ENCODE measurements at places on chromosomes 7 and 10.

DNA sequence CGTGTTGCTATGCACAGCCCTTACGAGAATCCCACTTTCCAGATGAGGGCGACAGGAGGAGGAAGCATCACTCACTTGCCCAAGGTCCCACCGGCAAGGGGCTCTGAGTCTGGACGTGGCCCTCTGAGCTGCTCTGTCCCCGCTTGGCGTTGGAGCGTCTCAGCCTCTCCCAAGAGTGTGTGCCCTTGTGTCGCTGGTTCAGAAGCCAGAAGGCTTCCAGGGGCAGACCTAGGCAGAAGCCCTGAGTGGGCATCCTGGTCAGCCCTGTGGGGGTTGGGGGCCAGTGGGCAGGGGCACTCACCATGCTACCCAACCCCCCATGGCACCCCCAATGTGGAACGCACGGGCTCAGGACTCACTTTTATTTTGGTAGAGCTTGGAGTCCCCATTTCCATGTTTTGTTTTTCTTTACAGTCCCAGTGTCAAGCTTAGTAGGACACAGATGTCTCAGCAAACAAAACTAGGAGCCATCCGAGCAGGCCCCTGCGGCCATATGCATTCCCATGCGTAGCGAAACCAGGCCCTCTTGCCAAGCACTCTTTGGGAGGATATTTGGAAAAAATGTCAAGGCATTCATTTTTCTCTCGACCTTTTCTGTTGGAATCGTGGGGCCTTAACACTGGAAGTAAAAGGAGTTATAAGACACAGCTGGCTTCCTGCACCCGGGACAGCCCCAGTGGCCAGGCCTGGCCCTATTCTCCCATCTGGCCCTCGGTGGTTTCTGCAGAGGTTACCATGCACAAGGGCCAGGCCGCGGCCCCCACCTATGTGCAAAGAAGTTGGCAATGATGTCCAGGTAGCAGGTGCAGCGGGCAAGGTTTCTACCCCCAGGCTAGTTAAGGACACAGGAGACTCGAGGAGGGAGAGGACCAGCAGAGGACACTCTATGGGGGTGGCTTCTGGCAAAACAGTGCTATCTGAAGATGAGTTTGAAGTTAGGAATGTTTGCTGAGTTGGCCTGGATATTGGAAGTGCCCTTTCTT lies 97.0 kb downstream of the LHPP start:
- no peak for DNase-seq

DNA sequence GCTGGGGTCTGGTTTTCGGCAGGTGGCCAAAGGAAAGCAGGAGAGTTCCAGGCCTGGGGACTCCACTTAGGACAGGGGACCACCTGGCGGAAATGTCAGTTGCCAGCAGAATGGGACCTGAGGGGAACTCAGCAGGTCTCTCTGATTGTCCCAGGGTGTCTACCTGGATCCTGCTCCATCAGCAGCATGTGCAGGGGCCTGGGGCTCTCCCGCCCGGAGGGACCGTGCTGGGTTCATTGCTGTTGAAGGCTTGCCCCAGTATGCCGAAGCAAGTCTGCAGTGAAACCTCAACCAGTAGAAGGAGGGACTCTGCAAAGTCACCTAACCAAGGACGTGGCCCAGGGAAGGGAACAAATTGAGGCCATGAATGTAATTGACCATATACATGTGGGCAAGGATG lies 506.5 kb upstream of the MKI67 start:
- no peak for DNase-seq

GRCh38 chr7:21542891-21543527 lies at the start of gene DNAH11:
Gene DNAH11, plus strand, starts transcription at chr7:21543039. Its CDS starts 207 bp downstream, at chr7:21543246.
- DNase-seq: no peak

- no peak for DNase-seq
These were observed 2.9 kb upstream of the MTPN start for GRCh38 chr7:135980012-135980551.

GRCh38 chr7:117674617-117675016 lies 194.8 kb downstream of the CFTR start:
- no peak for DNase-seq

- DNase-seq: no peak
These were observed 1.7 kb downstream of the KLF6 start for GRCh38 chr10:3783316-3783681.

DNA sequence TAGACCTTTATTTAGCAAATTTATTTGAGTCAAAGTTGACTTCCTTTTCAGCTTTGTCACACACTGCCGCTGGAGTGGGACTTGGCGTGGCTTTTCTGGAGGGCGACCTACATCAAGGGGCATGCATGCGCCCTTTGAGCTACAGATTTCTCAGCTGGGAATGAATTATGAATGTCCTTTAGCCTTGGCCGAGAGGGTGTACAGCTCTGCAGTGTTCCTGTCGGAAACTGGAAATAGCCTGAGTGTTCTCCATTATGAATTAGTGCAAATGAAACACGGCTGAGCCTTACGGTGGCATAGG lies 79.7 kb downstream of the GLRX3 start:
- DNase-seq: no peak

DNA sequence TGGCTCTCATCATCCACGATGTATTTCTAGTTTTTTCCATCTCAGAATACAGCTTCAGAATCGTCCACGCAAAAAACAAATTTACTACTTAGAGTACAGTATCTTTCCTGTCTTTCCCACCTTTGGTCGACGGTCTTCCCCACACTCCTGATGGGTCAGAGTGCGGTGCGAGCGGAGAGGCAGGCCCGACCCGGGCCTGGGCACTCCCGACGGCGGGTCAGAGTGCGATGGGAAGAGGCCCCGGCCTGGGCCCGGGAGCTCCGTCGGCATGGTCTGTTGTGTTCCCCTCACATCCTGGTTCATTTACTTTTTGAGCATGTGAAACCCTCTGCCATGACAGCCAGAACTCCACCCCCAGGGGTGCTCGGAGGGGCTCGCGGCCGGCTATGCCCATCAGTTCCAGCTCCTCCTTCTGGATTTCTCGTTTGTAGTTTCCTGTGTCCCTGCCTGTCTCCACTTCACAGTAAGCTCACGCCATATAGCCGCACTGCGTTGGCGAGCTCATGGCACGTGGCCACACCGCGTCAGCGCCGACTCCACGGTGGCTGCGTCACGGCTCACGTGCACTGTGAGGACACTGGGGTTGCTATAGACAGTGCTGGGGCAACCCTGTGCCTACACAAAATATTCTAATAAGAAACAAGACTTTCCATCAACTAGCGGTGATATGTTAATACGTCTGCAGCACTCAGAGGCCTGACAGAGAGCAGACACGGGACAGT lies 7.8 kb downstream of the COX19 start:
- DNase-seq: no peak

DNA sequence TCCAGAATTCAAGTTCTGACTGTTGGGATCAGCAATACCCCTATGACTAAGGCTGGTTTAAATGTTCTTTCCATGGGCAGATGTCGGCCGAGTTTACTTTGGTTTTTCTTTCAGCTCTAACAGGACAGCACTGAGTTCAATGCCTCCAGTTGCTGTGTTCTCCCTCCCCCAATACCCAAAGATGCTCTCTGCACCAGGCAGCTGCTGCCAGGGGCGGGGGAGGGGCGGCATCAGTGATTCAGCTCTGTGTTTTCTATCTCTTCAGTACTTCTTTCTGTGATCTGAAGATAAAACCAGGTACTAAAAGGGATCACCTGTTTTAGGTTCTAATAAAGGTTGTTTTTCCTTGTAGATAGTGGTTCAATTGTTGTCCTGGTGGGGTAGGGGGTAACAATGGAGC lies 576.7 kb upstream of the POT1 start:
- DNase-seq: no peak

- no peak for DNase-seq
These were observed 243.6 kb downstream of the CAMK1D start for GRCh38 chr10:12592967-12593366.

DNA sequence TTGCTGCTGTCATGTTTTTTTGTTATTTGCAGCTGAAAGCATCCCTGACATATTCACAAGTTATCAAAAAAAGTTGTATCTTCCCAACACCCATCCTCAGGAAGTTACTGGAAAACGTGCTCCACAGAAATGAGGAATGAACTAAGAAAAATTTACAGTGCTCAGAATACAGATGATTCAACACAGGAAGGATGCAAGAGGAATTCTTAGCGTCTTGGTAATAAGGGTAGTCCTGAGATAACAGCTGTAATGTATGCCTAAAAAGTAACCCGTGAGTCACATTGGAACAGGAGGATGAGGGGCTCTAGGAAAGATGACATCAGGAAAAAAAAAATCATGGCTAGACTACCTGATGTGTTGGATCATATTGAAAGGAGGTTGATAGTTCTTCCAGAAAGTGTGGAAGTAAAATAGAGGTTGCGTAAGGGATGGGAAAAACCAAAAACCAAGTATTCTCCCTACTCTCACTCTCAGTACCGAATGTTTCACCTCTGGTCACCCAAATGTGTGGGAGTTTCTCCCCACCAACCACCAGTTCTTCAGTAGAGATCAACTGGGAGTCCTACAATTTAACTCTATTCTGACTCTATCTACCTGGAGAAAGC lies 3.9 kb downstream of the ADAM12 start:
- no peak for DNase-seq

- DNase-seq: no peak
These were observed 253.4 kb downstream of the TRIL start for GRCh38 chr7:28704706-28705105.

DNA sequence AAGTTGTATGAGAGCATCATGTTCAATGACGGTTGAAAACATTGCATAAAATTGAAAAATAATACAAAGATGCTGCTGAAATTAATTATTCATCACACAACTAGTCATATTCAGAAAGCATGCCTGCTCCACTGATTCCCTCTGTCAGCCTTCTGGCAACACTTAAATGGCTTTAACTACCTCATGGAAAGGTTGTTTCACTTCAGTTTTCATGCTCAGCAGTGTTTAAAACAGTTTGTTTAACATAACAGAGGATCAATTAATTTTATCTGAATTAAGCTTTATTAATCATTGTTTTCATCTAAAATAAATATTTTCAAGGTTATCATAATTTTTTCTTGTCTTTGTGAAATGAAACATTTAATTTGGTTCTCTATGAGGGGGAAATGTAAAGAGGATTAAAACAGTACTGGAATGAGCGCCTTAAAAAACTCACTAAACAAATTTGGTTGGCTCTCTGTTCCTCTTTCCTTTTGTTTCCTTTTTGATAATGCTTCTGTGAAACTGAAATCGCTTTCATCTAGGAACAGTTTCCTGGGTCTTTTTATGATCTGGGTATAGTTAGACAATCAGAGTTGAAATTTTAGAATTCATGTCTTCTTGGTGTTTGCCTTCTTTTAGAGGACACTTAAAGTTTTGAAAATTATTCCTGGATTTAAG lies 427.4 kb downstream of the SH2D4B start:
- no peak for DNase-seq

DNA sequence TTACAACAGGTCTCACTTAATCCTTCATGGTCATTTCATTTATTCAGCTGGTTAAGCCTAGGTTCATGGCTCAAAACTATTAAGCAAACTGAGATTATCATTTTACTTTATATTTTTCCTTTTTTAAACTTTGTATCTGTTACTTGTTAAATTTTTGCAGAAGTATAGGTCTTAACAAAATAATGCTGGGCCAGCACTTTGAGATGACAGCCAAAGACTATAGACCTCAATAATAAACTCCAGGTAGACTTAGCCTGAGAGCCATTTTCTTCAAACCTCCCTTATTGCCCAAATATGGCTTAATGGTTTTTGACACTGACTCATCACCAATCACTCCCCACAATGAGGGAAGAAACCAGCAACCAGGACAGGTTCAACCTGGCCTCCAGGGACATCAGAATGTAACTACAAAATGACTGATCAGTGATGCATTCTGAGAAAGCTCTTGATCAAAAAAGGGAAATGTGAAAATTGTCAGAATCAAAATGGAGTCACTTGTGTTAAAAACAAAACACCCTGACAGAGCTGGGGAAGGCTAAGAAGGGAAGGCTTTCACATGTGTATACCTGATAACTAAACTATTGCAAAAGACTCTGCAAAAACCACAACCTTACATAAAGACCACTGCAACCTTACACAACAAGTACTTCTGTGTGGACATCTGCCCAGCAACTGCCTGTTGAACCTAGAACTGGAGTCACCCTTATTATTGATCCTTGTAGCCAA lies 2.1 kb upstream of the CCDC126 start:
- no peak for DNase-seq

- DNase-seq: no peak
These were observed 63.7 kb downstream of the PRKG1 start for GRCh38 chr10:51137756-51138529.

DNA sequence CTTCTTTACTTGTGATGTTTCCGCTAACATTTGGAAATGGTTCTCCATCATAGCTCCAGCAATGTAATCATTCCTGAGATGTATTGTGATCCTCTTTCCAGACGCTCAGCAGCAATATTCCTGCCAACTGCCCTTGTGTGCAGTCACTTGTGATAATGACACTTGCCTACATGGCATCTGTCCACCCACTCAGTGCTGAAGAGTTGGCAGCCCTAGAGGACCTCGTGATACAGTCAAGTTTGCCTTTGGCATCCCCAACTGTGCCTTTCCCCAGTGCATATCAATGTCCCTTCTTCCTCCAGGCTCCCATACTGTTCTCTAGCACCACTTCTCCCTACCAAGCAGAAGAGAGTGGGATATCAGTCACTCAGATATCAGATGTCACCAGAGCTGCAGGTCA lies 64.9 kb downstream of the MYOF start:
- DNase-seq: no peak

GRCh38 chr10:132994185-132994796 lies 51.9 kb upstream of the CFAP46 start:
- no peak for DNase-seq

- DNase-seq: no peak
These were observed 116.1 kb downstream of the CLEC2L start for GRCh38 chr7:139639563-139639962.

DNA sequence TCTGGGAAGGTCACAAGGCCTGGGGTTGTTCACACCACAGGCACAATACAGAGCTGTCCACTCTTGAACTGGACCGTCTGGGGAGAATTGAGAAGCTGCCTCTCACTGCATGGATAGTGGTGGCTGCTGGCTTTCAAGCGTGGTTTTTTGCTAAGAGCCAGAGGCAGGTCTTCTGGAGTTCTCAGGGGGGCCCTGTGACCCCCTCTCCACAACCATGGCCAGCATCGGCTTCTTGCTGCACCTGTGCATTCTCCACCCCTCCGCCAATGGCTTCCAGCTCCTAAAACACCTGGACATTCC lies 140.3 kb downstream of the ADCY1 start:
- no peak for DNase-seq

- no peak for DNase-seq
These were observed 237.2 kb downstream of the MAGI2 start for GRCh38 chr7:79216236-79216635.

GRCh38 chr7:22992874-22993840 lies 20.8 kb downstream of the HYCC1 start:
- no peak for DNase-seq

DNA sequence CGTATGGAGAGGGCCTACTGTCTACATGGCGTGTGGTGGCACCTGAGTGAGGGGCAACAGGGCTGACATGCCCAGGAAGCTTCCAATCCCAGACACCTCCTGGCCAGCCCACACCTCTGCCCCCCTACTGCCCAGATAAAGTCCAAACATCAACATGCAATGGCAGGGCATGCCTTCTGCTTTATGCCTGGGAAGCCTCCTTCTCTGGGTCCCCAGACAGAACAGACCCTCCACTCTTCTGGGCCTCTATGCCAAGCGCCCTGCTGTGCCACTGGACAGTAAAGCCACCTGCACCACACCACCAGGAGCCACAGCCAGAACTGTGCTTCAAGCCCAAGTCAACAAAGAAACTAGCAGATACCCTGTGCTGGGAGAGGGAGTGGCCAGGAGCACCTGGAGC lies 12.5 kb downstream of the TMEM72 start:
- DNase-seq: no peak
